ENCODE measurements at places on chromosomes 3 and 15.
A peak's percentile ranks its signal among the peaks of the same experiment; 100 is the strongest.

- H3K4me3 ChIP-seq = no peak overlapping the region
- H3K36me3 ChIP-seq = peaks cover 12% of the 10 kb centered on the region
- H3K27ac ChIP-seq = no peak overlapping the region
- peak; percentile 6 for DNase-seq
These were observed 48.5 kb downstream of the RLBP1 start for GRCh38 chr15:89172921-89173320.

DNA sequence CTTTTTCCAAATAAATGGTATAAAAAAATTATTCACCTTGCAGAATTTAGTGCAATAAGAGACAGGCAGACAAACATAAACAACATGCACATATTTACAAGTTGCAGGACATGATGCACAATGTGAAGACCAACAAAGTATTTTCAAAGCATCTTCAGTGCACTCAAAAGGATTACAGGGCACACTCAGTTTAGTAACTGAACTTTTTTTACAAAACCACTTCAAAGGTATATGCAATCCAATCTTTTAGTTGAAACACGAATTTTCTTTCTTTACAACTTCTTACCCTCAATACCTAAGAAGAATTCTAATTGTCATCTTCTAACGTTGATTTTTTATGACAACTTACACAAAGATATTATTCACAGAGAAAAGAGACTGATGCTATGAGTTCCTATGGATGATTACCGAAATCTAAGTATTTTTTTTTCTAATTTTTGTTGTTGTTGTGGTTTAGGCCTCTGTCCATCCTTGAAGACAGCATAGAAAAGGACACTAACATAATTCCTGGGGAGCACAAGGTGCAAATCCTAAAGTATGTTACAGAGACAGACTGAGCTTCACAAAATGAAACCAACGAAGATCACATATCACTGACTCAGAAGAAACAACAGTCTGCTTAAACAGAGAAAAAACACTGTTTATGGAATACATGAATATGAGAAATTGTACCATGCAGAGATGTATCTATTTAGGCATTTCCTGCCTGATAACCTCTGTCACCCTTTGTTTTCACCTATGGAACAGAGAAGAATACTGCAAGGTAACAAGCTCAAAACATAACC, 50.3 kb downstream of the ZMAT3 start:
- no peaks in the 10 kb centered on the region for H3K36me3 ChIP-seq
- H3K4me1 ChIP-seq = no peaks in the 10 kb centered on the region
- DNase-seq = no peak
- no peaks in the 10 kb centered on the region for H3K27me3 ChIP-seq
- no peak overlapping the region for H3K4me3 ChIP-seq

DNA sequence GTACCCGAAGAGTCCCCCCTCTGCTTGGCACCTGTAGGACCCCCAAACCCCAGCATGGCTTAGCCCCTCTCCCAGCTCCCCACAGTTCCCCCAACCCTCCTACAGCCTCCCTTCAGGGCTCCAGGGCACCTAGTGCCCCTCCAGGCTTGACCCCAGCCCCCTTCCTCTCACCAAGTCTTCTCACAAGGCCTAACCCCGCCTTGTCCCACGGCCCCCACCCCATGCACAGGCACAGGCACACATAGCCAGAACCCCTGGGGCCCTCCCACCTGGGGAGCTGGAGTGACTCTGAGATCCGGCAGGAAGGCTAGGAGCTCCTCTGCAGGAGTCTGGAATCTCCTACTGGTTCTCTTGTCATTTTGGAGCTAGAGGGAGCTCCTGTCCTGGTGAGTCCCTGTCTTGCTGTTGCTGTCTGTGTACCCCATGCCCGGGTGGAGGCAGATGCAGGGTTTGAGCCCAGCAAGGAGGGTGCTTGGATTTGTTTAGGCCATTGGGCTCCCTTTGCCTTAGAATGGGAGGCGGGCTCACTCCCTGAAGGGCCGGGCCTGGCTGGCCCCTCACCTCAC, 39.6 kb downstream of the KLF13 start:
- H3K4me3 ChIP-seq = no peak overlapping the region
- no peaks in the 10 kb centered on the region for H3K36me3 ChIP-seq
- no peak for DNase-seq
- peaks cover 57% of the 10 kb centered on the region for H3K4me1 ChIP-seq
- no peaks in the 10 kb centered on the region for H3K27me3 ChIP-seq

DNA sequence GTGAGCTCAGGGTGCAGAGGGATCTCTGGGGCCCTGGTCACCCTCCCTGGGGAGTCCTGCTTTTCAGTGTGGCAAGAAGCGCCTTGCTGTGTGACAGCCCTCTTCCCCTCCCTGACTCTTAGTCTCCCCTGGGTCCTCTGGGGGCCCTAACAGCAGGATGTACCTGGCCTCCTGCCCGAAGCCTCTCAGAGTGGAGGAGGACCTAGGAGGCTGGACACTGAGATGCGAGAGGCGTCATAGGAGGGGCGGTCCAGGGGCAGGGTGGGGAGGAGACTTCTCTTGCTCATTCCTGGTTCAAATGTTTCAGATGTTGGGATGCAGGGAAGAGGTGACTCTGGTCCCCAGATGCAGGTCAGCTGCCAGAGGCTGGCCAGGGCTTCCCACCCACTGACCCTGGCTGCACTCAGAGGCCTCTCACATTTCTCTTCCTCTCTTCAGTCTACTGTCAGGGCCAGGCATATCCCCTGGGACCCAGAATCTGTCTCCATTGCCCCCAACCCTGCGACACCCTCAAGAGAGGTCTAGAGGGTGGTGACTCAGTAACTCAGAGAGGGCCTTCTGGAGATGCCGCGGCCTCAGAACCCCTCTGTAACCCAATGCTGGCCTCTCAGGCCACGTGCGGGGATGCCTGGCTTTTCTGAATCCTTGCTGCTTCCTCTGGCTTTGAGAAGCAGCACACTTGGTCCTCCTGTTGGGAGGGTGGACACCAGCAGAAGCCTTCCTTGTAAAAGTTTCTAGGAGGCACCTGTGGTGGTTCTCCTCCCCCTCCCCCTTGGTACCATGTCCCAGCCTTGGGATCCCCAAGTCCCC, 25.9 kb downstream of the SNX33 start:
- no peaks in the 10 kb centered on the region for H3K27me3 ChIP-seq
- peaks cover 32% of the 10 kb centered on the region for H3K4me1 ChIP-seq
- no peak overlapping the region for H3K4me3 ChIP-seq
- peak; percentile 92 for DNase-seq

GRCh38 chr15:85318048-85318731, 62.2 kb upstream of the AKAP13 start:
- no peaks in the 10 kb centered on the region for H3K27me3 ChIP-seq
- no peak overlapping the region for H3K4me3 ChIP-seq
- no peak overlapping the region for H3K27ac ChIP-seq
- DNase-seq = peak; percentile 80

GRCh38 chr15:66045542-66045941, 176.3 kb downstream of the RAB11A start:
- H3K36me3 ChIP-seq = no peaks in the 10 kb centered on the region
- DNase-seq = no peak
- H3K27ac ChIP-seq = no peak overlapping the region
- no peak overlapping the region for H3K4me3 ChIP-seq
- H3K27me3 ChIP-seq = no peaks in the 10 kb centered on the region
- H3K4me1 ChIP-seq = peaks cover 4% of the 10 kb centered on the region

DNA sequence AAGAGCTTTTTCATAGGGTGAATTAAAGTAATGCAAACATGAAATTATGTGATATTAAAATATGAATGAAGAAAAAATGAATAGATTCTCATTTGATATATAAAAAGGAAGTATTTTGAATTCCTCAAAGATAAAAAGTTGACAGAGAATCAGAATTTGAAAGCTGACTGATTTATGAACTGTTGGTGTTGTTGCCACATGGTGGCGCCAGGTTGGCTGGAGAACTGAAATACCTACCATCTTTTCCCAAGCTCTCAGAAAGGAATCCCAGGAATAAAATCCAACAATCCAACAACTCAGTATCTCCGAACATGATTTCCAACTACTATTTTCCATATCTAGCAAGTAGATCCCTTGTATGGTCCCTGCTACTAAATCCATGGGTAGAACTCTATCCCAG, 3.1 kb downstream of the MYRIP start:
- no peak overlapping the region for H3K27ac ChIP-seq
- H3K4me1 ChIP-seq = no peaks in the 10 kb centered on the region
- H3K36me3 ChIP-seq = no peaks in the 10 kb centered on the region

DNA sequence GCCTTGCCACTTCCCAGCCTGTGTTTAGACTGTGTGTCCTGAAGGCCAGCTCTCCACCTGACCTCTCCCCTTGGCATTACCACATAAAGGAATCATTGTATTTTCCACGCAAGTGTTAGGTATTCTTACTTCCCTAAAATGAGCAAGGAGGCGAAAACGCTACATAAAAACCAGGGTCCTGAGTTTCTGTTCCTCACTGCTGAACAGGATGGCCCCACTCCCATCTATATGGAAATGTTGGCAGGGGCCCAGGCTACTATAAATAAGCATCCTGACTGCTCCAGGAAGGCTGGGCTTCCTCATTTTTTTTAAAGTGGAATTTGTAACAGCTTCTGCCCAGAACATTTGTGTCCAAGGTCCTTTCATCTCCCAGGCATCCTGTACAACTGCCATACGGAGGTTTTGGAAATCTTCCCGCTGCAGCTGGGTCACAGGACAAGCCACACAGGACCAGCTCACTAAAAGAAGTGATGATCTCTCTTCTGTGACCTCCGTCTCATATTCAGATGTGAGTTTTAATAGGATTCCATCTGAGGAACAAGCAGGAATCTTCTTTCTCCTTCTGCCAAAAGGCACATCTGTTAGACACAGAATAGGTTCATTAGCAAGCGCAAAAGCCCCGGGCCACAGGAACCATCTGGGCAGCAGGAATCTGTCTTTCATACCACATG, 56.4 kb upstream of the LIMD1 start:
- H3K36me3 ChIP-seq = no peaks in the 10 kb centered on the region
- no peaks in the 10 kb centered on the region for H3K27me3 ChIP-seq
- peak overlapping the region; percentile 57 for H3K27ac ChIP-seq
- peak; percentile 40 for DNase-seq
- no peak overlapping the region for H3K4me3 ChIP-seq
- peaks cover 14% of the 10 kb centered on the region for H3K4me1 ChIP-seq

DNA sequence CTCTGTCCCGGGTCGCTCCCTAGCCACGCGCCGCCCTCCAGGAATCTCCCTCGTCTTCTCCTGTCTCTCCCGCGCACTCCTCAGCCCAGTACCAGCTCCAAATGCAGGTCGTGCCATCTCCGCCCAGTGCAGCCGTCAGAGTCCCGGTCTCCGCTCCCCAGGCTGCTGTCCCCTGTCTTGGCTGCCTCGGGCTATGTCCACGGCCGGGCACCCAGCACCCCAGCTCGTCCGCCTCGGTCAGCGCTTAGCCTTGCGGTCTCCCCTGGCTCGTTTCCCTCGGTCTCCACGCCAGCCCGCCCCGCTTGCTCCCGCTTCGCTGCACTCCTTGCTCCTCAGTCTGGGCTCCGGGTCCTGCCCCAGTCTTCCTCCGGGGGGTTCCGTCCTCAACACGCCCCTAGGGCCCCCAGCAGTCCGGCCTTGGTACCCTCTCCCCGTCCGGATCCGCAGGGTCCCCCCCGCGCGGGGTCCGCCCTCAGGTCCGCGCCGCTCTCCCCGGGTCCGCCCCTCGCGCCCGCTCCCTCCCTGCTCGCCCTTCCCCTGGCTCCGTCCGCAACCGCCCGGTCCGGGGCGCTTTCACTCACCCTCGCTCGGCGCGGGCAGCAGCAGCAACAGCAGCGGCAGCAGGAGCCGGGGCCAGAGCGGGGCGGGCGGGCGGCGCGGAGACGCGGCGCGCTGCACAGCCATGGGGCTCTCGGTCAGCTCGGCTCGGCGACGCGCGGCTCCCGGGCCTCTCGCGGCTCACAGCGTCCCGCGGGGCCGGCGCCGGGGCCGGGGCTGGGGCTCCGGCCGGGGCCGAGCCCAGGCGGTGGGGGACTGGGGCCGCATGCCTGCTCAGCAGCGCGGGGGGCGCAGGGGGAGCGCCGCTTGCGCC, 462 bp downstream of the IGDCC3 start:
- H3K27me3 ChIP-seq = no peaks in the 10 kb centered on the region
- DNase-seq = peak; percentile 48
- peaks cover 11% of the 10 kb centered on the region for H3K4me1 ChIP-seq
- peak overlapping the region; percentile 75 for H3K27ac ChIP-seq
- H3K4me3 ChIP-seq = peak overlapping the region; percentile 91

GRCh38 chr3:120708408-120708807, 26.4 kb upstream of the HGD start:
- no peak overlapping the region for H3K27ac ChIP-seq
- H3K4me1 ChIP-seq = no peaks in the 10 kb centered on the region
- no peak overlapping the region for H3K4me3 ChIP-seq
- DNase-seq = no peak
- H3K27me3 ChIP-seq = no peaks in the 10 kb centered on the region
- H3K36me3 ChIP-seq = no peaks in the 10 kb centered on the region

GRCh38 chr3:61299343-61300005, 48.2 kb upstream of the FHIT start:
- no peaks in the 10 kb centered on the region for H3K27me3 ChIP-seq
- no peak overlapping the region for H3K4me3 ChIP-seq
- H3K27ac ChIP-seq = no peak overlapping the region
- H3K4me1 ChIP-seq = peaks cover 5% of the 10 kb centered on the region
- DNase-seq = no peak
- no peaks in the 10 kb centered on the region for H3K36me3 ChIP-seq

DNA sequence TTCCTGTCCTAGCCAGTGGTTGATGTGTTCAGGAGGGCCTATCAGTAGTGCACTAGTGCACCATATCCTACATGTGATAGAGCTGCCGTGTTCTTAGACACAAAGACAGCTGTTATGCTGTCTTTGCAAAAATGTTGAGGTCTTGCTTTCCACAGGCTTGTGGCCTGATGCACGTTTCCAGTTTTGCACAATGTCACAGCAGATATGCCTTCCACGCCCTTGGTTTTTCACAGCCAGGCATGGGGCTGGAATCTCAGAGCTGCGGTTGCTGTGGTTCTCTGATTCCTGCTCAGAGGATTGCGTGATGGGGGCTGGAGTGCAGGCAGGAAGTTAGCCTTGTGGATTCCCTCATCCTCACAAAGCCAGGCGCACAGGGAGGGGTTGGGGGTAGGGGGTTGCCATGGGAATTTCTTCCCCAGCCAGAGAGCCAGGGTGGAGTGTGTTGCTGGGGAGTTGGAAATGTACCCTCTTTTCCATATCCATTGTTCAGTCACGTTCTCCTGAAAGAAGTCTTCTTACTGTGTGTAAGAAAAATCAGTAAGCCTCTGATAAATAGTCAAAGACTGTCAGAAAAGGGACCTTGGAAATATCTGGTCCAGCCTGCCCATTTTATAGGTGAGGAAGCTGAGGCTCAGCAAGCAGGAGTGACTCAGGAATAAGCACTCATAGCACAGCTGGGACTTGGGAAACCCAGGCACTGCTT, 79.4 kb downstream of the SMAD3 start:
- DNase-seq = peak; percentile 96
- no peaks in the 10 kb centered on the region for H3K36me3 ChIP-seq
- no peak overlapping the region for H3K4me3 ChIP-seq
- H3K27me3 ChIP-seq = no peaks in the 10 kb centered on the region

Measured in cardiac muscle cell (in vitro differentiated cells and primary cell).